A549 treated with CORT108297 at 1 μM for 4 hours (cell line): ENCODE measurements at places on chromosomes 1 and 21. TPM values are rescaled to one million over a fixed set of nuclear protein-coding genes. Genes with fewer than 3 reads are reported as not detected.

C1QA gene
- not detected in 5 replicates for total RNA-seq

CALML6 gene
- total RNA-seq, result 0.15 to 0.39 TPM (median 0.24 TPM) in 5 replicates

FAM163A gene
- total RNA-seq, result 0.02 to 0.04 TPM (median 0.02 TPM) in 3 of 5 replicates, not detected in the others

GBP4 gene
- 0.01 to 0.10 TPM (median 0.03 TPM) in 4 of 5 replicates, not detected in the other for total RNA-seq

PEX11B gene
- 23.1 to 28.9 TPM (median 27.6 TPM) in 5 replicates for total RNA-seq

FCGR2B gene
- not detected in 5 replicates for total RNA-seq

IFNAR1 gene
- total RNA-seq, result 13.5 to 20.1 TPM (median 18.4 TPM) in 5 replicates

CCDC181 gene
- 0.06 to 0.24 TPM (median 0.10 TPM) in 5 replicates for total RNA-seq

IL20 gene
- total RNA-seq, result 0.06 TPM in 1 of 5 replicates, not detected in the others
